Fibroblast of skin of scalp (primary cell): ENCODE measurements at places on chromosomes 4 and X.
A peak's percentile ranks its signal among the peaks of the same experiment; 100 is the strongest.

DNA sequence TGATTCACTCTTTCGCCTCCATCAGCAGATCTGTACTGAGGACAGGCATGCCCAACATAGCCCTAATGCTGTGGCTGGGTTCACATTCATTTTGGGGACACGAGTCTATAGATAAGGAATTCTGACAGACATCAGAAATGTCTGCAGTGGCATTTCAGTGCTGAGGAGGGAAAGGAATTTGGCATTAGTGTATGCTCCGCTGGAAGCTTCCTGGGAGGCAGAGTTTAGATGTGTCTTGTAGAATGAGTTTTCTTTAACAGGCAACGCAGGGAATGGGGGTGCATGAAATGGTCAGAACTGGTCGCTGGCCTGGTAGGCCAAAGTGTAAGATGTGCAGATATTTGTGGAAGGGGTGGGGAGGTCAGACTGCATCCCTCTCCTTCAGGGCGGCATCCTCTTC is 43.5 kb upstream of the ZNF518B start:
- DNase-seq = no peak

- peak; percentile 22 for DNase-seq
These were observed 253.8 kb upstream of the KCNIP4 start for GRCh38 chr4:22202246-22202974.

DNA sequence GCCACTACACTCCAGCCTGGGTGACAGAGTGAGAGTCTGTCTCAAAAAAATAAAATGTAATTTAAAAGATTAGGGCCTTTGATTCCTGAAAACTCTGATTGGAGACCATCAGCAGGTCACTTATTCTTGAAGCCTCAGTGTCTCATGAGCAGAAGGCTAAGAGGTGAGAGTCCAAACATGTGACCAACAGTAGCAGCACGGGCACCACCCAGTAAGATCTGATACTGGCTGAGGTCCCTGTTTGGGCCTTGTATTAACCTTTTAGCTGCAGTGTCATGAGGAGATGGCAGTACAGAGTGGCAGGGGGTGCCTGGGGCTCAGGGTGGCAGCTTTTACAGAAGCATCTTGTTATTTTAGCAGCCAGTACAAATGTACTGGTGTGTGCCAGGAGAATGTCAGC is 89.3 kb downstream of the FHDC1 start:
- no peak for DNase-seq

- DNase-seq = no peak
These were observed 666.2 kb downstream of the DMD start for GRCh38 chrX:32545101-32545500.

DNA sequence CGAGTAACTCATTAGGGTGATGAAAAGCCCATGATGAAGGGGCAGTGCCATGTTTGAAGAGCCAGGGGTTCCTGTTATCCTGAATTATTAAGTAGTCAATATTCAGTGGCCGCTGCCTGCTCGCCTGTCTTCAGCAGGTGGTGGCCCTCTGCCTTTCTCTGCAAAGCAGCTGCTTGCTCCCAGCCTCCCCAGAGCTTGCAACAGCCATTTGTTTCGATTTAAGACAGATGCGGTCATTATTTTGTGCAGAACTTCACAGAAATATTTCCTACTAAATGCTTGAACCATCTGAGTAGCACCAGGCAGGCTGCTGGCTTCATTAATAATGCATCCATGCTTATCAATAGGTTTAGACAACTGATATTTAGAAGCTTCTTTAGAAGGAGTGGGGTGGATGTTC is 104.3 kb upstream of the TTC29 start:
- DNase-seq = no peak

DNA sequence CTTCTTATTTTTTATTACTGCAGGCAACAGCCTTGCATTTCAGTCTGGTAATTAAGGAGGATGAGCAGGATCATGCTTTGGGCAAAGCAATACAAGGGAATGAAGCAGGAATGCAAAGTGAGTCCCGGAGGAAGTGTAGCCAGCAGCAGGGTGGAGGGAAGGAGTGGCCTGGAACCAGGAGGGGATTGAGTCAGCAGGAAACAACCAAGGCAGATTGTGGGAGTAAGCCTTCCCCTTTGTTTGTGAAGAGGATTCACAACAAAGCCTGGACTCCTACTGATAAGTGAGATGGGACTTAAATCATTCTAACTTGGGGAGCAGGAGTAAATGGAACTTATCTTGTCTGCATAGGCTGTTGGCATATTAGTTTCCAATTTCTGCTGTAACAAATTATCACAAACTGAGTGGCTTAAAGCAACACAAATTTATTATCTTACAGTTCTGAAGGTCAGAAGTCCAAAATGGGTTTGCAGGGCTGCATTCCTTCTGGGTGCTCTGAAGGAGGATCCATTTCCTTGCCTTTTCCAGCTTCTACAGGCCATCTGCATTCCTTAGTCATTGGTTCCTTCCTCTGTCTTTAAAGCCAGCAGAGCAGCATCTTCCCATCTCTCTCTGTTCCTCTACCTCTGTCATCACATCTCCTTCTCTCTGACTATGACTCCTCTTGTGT is 93.2 kb upstream of the AP1S2 start:
- DNase-seq = peak; percentile 65

- peak; percentile 45 for DNase-seq
These were observed 106.4 kb downstream of the AMELX start for GRCh38 chrX:11399489-11400094.

DNA sequence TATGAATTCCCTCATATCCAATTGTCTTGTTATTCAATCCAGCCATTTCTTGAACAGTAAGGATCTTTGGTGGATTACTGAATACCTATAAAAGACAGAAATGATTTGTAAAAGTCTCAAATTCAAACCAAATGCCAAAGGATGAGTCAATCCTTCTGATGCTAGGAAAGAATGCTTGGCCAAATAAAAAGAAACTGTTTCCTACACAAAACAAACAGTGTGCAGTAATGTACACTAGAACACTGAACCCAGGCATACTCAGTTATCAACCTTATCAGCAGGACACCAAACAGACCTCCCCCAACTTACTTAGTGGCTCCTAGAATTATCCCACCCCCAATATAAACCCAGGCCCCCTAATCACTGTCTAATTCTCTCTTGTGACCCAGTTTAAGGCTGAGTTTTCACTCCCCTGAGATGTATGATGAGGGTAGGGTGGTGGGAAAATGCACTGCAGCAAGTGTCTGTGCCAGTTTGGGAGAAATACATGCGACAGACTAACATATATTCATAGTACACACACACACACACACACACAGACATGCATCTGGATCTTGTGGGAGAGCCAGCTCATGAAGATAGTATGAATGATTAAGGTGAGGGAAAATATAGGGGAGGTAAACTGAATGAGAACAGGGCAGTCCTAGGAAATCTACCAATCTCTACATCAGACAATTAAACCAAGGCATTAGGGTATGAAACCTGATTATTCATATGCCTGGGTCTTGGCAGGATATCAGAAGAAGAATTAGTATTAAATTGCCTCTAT is 35.0 kb downstream of the CLDN2 start:
- peak; percentile 40 for DNase-seq

DNA sequence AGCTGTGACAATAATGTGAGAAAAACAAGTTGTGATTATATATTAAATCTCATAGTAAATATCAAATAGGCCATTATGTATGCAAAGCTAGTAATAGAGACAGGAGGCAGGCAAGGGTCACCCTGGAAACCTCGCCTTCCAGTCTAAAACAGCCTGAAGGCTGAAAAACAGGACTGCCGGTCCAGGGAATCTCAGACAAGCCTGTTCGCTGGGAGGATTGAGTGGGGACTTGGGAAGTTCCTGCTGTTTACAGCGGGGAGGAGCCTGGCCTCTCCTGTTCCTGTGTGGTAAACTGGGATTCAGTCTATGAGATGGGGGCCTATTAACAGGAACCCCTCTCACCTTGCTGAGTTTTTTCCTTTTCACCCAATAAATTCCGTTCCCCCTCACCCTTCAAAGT is 2317.3 kb downstream of the PCDH7 start:
- DNase-seq = no peak

- DNase-seq = no peak
These were observed 47.7 kb downstream of the PDGFRA start for GRCh38 chr4:54276641-54277430.

DNA sequence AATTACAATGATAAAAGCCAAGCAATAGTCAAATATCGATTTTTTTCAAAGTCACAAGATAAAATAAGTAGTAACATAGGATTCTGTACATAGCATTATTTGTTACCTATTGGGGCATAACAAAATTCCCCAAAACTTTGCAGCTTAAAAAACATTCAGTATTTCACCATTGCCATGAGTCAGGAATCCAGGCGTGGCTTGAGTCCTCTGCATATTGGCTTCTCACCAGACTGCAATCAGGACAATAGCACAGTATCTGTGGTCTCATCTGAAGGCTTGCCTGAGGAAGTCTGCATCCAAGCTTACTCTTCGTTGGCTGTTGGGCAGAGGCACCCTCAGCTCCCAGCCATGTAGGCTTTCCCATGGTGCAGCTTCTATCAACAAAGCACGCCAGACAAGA is 6.2 kb upstream of the CTBP1 start:
- DNase-seq = no peak

- peak; percentile 48 for DNase-seq
These were observed 126.5 kb downstream of the REELD1 start for GRCh38 chr4:146340798-146341197.

GRCh38 chrX:153948847-153949805 is 4.7 kb upstream of the RENBP start:
- no peak for DNase-seq

GRCh38 chr4:1570291-1571164 is 113.6 kb downstream of the FAM53A start:
- no peak for DNase-seq

DNA sequence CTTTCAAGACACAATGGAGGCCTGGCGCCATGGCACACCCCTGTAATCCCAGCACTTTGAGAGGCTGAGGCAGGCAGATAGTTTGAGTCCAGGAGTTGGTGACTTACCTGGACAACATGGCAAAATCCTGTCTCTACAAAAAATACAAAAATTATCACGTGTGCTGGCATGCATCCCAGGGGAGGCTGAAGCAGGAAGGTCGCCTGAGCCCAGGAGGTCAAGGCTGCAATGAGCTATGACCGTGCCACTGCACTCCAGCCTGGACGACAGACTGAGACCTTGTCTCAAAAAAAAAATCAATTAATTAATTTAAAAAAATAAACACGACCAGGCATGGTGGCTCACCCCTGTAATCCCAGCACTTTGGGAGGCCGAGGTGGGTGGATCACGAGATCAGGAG is 2.0 kb upstream of the CTPS2 start:
- DNase-seq = no peak

- DNase-seq = peak; percentile 4
These were observed 213.8 kb upstream of the RADX start for GRCh38 chrX:106397788-106398538.

DNA sequence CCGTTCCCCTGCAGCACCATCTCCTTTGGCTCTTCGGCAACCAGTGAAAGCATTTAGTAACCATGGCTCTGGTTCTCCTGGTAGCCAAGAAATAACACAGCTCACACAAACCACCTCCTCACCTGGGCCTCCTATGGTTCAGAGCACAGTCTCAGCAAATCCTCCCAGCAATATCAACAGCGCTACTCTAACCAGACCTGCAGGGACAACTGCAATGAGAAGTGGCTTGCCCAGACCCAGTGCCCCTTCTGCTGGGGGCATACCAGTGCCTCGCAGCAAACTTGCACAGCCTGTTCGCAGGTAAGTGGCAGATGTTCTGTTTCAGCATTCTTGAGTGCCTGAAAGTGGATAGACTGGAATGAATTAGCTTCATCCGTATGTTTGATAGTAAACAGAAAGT is 63.0 kb upstream of the SLC10A4 start:
- no peak for DNase-seq

GRCh38 chr4:69493515-69493914 is 2.2 kb downstream of the UGT2B4 start:
- no peak for DNase-seq

GRCh38 chr4:38925492-38926413 is 58.1 kb downstream of the FAM114A1 start:
- DNase-seq = no peak

- no peak for DNase-seq
These were observed 30.8 kb upstream of the LRBA start for GRCh38 chr4:151045907-151046306.

- DNase-seq = no peak
These were observed 943.1 kb downstream of the ARAP2 start for GRCh38 chr4:35300996-35301774.

DNA sequence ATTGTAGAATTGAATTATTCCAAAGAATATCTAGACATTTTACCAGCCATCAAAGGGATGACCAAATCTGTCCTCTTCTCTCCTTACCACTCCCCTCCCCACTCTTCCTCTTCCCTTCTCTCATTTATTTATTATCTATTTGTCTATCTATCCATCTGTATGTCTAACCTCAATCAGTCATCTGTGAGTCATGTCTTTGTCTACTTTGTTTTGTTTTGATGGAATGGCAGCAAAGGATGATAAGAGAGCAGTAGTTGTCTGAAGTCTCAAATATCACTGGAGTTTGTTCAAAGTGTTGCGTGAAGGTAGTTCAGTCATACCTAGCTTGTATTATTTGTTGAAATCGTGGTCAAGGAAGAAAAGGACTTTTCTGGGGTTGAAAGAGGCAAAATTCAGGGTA is 34.7 kb upstream of the PGRMC2 start:
- DNase-seq = no peak

DNA sequence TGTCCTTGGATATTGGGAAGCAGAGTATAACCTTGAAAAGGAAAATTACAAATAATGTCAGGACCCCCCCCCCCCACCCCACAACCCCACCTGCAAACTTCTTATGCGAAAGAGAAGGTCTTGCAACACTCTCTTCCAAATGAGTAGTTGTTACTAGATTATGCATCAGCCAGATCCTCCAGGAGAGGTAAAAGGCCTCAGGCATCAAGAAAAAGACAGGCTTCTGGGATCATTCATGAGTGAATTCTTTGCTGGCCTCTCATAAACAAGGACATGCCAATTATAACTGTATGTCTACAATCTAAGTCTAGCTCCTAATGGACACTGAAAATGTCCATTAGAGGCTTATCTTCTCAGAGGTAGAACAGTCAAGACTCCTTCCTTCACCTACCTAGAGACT is 1443.3 kb downstream of the RAPGEF2 start:
- no peak for DNase-seq

- DNase-seq = no peak
These were observed 725 bp downstream of the SMC1A start for GRCh38 chrX:53421772-53422085.

DNA sequence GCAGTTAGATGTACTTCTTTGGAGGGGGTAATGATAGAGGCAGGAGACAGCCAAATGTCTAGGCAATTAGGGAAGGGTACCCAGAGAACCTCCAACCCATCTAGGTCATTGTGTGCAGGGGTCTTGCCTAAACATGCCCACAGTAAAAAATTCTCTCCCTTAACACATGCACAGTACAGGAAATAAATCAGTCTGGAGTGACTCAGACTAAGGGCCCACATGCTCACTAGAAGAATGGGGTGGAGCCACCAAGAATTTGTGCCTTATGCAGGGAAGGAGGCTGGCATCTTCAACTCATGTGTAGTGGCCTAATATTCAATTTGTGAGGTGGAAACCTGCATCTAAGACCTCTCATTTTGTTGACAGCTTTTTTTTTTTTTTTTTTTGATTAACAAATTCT is 945.3 kb upstream of the GRIA3 start:
- peak; percentile 41 for DNase-seq

- no peak for DNase-seq
These were observed 764.8 kb downstream of the RAPGEF2 start for GRCh38 chr4:159867673-159868072.
